CD14-positive monocyte (primary cell): ENCODE measurements at places on chromosomes 16 and 17.

GRCh38 chr16:22264786-22265185 is 32.4 kb upstream of the POLR3E start:
- no peak for DNase-seq

DNA sequence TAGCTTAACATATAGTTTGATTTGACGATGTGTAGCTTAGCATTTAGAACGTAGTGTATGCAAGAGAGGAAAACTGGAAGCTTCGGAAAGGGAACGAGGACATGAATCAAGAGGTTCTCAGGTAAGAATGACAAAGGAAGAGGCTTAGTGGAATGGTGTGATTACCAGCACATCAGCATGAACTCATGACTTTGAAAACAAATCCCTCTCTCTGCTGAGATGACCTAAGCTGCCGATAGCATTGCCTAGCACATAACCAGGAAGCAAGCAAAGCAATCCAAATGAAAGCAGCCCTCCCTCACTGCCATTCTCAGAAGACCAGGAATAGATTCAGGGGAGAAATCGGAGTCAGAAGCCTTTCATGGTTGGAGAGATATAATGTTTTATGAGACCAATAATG is 51.3 kb upstream of the CCL1 start:
- DNase-seq: no peak

DNA sequence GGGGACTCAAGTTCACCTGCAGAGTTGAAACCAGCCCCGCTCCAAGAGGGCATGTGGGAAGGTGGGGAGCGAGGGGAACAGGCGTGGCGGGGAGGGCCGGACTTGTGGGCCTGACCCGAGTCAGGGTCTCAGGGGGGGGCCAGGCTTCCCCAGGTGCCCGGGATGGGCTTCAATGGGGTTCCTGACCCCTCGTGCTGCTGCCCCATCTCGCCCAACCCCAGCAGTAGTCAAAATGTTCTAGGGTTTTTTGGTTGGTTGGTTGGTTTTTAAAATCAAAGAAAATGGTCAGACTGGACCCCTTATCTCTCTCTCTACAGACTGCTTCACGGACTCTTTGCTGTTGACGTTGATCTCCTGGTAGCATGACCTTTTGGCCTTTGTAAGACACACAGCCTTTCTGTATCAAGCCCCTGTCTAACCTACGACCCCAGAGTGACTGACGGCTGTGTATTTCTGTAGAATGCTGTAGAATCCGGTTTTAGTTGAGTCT is 69.5 kb downstream of the AMFR start:
- DNase-seq: no peak

DNA sequence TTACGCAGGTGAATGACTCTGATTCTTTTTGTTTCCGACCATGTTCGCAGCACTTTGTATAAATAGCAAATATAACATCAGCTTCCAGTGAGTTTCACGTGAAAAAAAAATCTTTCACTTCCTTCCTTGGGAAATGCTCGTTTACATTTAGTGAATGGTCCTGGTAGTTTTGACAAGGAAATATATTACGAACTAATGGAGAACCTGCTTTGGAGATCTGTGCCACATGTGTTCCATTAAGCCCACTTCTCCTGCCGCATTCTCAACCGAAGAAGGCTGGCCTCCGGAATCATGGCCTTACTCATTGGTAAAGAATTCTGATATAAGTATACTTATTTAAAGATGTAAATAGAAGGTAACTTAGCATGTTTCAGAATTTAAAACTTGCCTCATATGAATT is 3.6 kb downstream of the CRAMP1 start:
- DNase-seq: no peak

DNA sequence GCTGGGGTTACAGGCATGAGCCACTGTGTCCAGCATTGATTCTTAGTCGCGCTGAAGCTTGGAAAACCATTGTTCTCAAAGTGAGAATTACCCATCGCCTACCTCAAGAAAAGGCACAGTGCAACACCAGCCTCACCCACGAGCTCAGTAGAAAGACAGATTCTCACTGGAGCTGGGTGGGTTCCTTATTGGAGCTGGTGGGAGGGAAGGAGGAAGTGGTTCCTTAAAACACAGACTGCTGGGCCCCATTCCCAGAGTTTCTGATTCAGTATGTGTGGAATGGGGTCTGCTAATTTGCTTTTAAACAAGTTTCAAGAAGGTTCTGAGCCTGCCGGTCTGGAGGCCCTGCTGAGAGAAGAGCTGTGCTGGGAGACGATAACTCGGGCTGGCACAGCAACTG is 264.7 kb downstream of the ENGASE start:
- DNase-seq: no peak

DNA sequence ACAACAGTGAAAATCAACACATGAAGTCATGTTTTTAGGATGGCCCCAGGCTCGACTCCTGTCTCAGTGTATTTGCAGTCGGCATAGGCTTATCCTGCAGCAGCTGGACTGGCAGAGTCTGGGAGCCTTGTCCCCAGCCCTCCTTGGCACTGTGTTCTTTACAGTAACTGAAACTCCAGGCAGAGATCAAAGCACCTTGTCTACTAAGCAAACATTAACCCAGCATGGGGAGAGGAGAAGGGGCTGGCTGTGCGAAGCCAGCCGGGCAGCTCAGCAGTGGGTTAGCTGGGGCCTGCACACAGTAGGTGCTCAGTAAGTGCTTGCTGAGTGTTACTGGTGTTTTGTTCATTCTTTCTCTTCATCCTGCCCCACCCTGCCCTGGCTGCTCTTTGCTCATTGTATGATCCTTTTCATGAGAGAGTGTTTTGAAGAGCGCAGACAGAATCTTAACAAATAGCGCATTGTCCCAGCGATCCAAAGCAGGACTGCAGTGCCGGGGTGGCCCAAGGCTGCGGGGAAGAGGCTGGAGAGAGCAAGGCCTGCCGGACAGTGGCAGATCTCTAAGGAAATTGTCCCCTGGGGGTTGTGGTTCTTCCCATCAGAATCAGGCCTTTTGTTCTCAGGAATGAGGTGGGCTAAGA is 23.5 kb upstream of the ITGB4 start:
- DNase-seq: no peak
